ENCODE measurements at places on chromosomes 5 and 9. TPM values are rescaled to one million over a fixed set of nuclear protein-coding genes. Genes with fewer than 3 reads are reported as not detected.

GRCh38 chr9:112013266-112013665, 116.7 kb downstream of the UGCG start:
- no peak for DNase-seq

- no peak for DNase-seq
Measured at GRCh38 chr9:35254237-35254636, 92.4 kb downstream of the UNC13B start.

GRCh38 chr5:7659420-7659819, 191.5 kb downstream of the CFAP90 start:
- no peak for DNase-seq

- no peak for DNase-seq
Measured at GRCh38 chr5:159184858-159185381, 24.4 kb downstream of the RNF145 start.

GRCh38 chr9:130931508-130932254, 7.4 kb downstream of the FIBCD1 start:
- DNase-seq = peak; percentile 28

DNA sequence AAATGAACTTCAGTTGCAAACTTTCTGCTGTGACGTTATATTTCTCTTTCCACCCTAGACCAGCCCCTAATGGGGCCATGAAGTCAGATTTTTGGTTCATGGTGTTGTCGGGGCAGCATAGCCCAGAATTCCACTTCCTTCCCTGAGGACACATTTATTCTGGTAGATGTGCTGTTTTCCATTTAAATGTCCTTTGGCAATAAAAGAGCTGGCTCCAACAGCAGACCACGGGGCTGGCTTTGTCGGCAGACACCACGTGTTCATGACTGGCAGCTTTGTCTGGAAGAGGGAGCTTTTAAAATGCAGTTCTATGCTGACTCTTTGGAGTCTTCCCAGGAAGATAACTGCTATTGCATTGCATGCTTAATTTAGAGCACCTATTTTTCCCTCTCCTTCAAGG, 17.6 kb upstream of the LCP2 start:
- DNase-seq = peak; percentile 57

DNA sequence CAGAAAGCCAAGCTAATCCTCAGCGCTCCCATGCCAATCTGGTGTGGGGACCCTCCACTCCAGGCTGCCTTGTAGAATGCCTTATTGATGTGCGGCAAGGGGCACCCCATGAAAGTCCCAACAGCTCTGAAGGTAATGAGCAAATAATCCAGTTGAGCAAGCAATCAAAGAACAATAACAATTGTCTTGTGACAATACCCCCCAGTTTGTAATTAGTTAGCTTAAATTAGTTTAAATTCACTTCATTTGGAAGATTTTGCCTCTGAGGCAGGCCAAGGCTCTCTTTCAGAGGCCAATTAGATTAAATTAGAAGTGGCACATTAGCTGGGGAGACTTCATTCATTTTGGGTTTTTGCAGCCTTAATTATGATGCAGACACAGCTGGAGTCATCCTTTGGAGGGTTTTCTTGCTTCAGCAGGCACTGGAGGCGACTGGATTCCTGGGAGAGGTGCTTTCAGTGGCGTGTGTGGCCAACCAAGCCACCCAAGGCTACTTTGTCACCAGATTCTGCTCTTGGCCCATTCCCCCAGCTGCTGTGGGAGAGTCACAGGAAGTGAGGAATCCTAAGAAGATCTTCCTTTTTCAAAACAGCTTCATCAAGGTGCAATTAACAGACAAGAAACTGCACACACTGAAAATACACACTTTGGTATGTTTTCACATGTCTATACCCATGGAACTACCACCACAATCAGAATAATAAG, 17.9 kb upstream of the FBP1 start:
- DNase-seq = no peak

DNA sequence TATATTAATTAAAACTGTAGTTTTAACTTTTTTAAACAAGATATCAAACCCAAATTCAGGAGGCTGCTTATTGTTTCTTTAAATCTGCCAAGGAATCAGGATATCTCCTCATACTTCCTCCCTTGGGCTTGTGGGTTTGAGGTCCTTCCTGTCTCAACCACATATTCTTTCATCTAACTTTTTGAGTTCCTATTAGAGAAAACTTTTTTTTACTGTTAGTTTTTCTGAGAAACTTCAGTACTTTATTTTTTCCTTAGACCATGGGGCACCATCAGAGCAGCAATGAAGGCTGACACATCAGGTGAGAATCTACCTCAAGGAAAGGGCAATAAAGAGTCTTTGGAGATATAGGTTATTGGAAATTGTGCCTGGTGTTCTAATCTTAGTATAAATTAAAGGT, 56.7 kb downstream of the TSSK1B start:
- DNase-seq = no peak

DNA sequence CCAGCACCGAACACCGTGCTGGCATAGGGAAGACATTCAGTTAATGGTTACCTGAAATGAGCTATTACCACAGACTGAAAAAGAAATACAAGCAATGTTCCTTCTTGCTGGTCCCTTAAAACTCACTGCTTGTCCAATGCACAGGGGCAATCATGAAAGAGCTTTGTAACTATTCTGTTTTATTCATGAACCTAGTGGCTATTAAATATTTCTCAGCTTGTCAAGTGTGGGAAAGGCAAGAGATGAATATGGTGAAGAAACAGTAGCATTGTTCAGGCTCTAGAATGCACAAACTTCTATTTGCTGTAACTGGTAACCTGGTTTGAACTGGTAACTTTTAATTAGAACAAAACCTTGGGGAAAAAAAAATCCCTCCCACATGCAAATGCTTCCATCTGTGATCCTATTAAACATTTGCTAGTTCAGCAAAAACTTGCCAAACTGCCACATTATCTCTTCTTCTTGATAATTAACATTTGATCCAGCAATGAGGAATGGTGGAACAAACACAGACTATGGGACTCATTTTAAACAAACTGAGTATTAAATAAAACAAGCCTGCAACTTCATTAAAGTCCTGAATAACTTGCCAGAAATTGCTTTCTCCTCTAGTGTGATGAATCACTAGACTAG, 36.1 kb downstream of the YIPF5 start:
- no peak for DNase-seq

DNA sequence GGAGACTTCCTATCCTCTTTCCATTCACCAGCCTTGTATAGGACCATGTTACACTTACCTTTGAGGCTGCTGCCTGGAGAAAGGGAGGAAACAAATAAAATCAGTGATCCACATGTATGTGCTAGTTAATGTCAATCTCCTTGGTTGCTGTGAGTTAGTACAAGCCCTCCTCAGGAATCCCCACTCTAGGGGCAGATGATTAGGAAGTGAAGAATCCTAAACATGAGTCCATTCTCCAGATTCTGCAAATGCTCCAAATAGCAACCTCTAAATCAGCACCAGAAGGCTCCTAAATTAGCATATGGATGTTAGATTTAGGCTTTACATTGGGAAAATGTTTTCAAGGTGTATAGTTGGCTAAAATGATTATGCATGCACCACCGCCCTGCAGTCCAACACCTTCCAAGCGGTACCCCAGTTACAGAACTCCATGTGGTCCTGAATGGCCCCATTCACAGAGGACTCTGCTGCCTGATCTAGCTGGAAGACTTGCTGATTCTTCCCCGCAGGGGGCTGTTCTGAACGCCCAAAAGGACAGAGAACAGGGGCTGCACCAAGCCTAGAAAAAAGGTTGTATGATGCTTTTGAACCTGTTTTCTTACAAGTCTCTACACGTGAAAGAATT, 123.2 kb downstream of the TLE1 start:
- no peak for DNase-seq

DNA sequence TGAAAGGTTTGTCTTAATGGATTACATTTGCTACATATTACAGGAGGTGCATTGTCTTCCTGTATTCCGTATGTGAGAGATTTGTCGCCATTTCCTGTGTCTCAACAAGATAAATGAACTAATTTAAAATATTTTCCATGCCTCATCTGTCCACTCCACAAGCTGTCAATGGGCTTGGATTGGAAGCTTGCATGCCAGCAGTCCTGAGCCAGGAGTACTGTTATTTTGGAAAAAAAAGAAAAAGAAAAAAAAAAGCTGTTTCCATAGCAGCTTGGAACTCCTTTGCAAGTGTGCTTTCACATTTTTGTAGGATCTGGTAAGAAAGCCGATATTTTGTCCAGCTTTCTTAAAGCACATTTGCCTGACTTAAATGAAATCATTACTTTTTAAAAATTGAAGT, 330.8 kb downstream of the KDM4C start:
- DNase-seq = peak; percentile 46

OBP2B gene
- not detected for polyA plus RNA-seq

INSL4 gene
- not detected for polyA plus RNA-seq
